ENCODE measurements at places on chromosomes 2 and 18.

DNA sequence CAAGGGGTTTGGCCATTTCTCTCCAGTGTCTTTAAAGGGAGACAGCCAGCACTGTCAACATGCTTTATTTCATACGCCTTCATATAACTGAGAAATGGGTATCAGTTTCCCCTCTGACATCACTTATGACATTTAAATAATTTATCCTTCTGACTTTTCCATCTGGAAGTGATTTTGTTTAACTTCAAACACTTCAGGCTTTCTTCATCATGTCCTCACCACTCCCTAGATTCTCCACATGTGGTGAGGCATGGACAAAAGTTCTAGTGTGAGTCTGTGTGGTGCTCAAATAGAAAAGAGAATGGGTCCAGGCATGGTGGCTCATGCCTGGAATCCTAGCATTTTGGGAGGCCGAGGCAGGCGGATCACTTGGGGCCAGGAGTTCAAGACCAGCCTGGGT is 158.6 kb downstream of the TXNL1 start:
- no peak for DNase-seq

- no peak for DNase-seq
These were observed 298.6 kb upstream of the FAM98A start for GRCh38 chr2:33897741-33898140.

GRCh38 chr18:38539371-38539770 is 973.8 kb upstream of the CELF4 start:
- no peak for DNase-seq

- DNase-seq, result no peak
These were observed 200.9 kb downstream of the FAM210A start for GRCh38 chr18:13525381-13526029.

DNA sequence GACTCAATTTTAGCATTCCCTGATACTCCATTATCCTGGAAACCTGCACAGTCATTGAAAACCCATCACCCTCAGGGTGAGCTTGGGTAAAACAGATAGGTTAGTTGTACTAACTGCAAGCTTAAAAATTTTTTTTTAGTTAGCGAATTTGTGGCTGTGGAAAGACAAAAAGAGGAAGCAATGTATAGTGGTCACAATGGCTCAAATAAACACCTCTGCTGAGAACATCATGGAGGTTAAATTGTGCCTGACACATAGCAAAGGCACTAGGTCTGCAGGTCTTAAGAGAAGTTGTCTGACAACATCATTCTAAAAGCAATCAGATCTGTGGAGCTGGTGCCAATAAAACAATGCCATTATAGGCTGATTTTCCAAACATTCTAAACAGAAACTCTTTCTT is 84.4 kb upstream of the CAVIN2 start:
- no peak for DNase-seq

- no peak for DNase-seq
These were observed 112.7 kb upstream of the TEKT4 start for GRCh38 chr2:94758546-94758945.
